ENCODE measurements at places on chromosomes 7 and 10.
A peak's percentile ranks its signal among the peaks of the same experiment; 100 is the strongest.

DNA sequence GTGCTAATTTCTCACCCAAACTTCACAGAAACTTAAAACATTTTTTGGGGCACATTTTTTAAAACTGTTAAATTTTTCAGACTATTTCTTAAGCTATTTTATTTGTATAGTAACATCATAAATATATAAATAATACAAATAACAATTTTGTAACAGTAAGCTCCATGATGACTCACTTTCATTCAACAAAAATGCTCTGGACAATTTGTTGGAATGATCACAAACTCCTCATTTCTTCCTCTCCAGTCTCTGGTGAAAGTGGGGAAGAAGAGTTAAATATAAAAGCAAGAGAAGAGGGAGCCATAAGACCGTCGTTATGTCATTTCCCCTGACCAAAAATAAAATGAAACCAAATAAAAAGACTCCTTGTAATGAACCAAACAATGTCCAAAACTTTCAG is 162.4 kb downstream of the AGMO start:
- peak; percentile 65 for DNase-seq

DNA sequence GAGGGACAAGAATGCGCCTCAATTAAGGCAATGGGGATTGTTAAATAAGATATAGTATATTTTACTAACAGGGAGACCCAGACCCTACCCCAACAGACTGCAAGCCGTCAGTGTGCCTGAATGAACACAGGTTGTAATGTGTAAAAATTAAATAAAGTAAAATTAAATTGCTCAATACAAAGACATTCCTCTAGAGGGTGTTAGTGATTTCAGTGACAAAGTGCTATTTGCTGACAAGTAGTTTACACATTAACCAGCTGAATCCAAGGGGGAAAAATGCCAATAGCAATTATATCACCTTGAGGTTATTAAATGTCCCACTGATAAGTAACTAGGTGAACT is 110.5 kb downstream of the EBF3 start:
- peak; percentile 12 for DNase-seq

DNA sequence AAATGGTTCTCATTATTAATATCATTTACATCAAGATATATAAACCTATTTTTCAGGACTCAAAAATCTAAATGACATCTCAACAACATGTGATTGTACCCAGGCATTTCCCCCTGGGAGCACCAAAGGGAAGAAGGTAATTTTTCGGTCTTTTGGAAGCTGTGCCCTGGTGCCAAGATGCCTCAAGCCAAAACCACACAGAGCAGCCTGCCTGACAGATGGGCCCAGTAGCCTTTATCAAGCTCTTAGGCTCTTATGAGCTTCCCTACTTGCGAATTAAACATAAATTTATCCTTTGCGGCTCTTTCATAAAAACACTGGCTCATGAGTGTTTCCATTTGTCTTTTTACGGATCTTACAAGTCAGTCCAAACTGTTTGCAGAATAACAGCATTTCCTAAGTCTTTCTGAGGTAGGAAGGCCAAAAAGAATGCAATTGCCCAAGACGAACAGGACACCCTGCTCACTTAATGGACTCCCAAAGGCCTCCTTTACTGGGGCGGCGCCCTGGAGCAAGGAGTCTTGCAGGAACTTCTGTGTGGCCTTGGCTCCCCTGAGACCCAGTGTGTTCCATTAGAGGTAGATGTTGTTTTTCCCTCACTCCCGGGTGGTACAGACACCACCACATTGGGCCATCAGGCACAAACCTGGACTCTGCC is 4.1 kb upstream of the RASSF4 start:
- no peak for DNase-seq

GRCh38 chr10:35324196-35324595 is 12.1 kb upstream of the CCNY start:
- DNase-seq = peak; percentile 54

DNA sequence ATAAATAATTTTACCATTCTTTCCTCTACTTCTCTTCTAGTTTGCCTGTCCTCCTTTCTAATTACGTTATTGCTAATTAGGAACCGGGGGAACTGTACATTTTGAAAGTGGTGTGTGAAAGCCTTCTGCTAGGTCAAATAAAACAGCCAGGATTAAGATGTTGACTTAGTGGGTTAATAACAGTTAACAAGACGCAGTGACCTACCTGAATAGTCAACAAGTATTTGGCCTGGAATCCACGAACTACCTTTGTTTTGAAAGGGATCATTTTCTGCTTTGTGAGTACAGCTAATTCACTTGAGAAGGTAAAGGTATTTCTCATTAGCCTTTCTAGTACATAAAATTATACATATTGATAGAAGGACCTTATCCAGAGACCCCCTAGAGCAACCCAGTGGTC is 139.9 kb downstream of the COL28A1 start:
- no peak for DNase-seq

- DNase-seq = peak; percentile 100
These were observed 289.6 kb upstream of the NFE2L3 start for GRCh38 chr7:25862261-25863004.

GRCh38 chr7:20233362-20233761 is 16.2 kb upstream of the MACC1 start:
- no peak for DNase-seq

DNA sequence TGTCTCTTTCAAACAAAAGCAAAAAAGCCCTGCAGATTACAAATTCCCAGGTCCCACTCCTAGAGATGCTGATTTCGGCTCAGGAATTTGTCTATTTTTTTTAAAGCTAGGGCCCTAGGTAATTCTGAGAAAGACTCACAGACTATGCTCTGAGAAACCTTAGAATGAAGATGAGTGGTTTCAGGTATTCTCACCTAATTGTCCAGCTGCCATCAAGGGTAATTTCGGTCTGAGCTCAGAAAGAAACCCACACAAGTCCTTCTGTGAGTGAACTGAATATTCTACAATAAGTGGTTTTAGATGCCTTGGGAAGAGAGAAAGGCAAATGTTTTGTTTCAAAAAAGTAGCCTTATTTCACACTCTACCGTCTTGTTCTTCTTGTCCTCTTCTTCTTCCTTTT is 45.7 kb downstream of the DCLRE1A start:
- DNase-seq = no peak

GRCh38 chr10:132549371-132549770 is 11.8 kb downstream of the INPP5A start:
- no peak for DNase-seq

GRCh38 chr7:23276376-23276775 is 22.8 kb upstream of the MALSU1 start:
- DNase-seq = no peak

DNA sequence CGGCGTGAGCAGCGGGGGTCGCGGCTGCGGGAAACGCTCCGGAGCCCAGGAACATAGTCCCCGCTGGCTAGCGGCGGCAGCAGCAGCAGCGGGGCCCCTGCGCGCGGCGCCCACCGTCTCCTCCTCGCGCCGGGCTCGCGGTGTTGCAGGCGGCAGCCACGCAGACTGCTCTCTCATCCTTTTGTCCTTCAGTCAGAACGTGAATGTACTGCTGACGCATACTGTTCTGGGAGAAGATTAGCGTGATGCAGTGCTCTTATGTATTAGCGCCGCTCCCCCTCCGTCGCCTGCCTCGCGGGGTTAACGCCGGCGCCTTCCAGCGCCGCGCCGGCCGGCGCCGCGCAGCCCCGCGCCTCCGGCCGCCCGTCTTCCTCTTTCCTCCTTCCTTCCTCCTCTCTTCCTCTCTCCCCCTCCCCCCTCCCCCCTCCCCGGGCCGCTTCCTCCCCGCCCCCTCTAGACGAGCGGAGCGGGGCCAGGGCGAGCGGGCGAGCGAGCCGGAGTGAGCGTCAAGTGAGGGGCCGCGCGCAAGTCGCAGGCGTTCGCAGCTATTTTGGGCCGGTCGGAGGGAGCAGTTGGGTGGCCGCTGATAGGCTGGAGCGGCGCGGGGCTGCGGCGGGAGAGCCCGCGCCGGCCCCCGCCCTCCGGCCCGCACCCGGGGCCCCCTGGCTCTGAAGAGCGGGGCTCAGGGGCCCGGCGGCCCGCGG is 816 bp upstream of the LRRC4 start:
- peak; percentile 93 for DNase-seq

DNA sequence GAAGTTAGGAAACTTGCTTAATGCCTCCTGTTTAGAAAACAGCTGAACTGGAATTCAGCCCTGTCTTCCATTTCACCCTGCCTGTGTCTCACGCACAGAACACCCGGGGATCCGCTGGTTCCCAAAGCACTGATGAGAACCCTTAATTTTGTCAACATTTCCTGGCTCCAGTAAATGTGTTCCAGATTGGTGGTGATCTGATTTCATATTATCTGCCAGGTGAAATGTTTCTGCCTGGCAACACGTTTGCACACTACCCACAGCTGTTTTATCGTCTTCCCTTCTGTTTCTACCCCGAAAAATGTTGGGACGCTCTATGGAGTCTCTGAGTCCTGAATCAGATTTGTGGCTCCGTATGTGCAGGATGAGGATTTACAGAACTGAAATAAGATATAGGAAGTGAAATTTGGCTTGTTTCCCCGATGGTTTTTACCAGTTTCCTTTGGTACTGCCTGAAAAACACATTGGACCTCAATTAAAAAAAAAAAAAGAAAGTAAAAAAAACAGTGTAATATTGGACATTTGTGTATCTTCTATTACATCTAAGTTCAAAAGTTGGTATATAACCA is 29.0 kb downstream of the MRC1 start:
- DNase-seq = no peak

GRCh38 chr7:42726066-42726785 is 185.6 kb downstream of the C7orf25 start:
- peak; percentile 67 for DNase-seq

GRCh38 chr10:58433571-58433970 is 48.4 kb downstream of the TFAM start:
- no peak for DNase-seq

DNA sequence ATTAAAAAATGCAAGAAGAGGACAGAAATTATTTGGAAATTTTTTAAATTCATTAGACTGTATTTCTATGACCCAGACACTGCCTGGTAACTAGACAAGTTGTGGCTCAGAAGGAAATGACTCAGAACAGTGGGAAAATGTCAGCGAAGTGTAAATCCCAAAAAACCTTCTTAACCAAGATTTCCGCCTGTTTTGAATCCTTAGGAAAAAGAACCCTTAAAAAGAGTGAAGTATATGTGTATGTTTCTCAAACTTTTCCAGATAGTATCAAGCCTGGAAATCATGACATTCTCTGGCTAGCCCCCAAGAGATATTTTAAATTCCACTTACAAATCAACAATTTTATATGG is 42.7 kb upstream of the PLXNA4 start:
- peak; percentile 71 for DNase-seq

- no peak for DNase-seq
These were observed 121.6 kb downstream of the LRRC18 start for GRCh38 chr10:48818081-48818480.

DNA sequence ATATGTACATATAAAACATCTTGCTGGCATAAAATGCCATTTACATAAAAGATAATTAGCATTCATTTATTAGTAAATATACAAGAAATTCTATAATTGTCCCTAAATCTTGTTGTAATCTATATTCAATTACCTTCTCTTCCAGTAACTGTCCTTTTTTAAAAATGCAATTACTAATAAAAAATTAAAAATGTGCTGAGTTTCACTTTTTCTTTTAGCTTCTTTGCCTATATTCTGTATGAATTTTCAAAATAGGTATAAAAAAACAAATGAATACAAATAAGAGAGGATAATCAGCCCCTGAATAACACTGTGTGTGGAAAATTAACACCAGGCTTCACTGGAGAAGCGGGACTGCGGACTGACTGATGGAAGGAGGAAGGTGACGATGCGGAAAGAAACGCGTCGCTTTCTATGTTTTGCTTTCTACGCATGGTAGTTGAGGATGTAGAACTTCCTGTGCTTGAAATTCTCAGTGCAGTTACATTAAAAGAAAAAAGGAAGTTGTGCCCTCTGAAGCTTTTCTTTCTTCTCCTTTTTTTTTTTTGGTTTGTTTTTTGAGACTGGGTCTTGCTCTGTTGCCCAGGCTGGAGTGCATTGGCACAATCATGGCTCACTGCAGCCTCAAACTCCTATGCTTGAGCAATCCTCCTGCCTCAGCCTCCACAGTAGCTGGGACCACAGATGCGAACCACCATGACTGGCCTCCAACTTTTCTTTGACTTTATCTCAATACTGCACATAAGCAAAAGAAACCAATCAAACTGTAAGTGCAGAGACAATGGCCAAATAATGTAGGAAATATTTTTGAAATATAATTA is 7.4 kb upstream of the ZMYND11 start:
- no peak for DNase-seq

DNA sequence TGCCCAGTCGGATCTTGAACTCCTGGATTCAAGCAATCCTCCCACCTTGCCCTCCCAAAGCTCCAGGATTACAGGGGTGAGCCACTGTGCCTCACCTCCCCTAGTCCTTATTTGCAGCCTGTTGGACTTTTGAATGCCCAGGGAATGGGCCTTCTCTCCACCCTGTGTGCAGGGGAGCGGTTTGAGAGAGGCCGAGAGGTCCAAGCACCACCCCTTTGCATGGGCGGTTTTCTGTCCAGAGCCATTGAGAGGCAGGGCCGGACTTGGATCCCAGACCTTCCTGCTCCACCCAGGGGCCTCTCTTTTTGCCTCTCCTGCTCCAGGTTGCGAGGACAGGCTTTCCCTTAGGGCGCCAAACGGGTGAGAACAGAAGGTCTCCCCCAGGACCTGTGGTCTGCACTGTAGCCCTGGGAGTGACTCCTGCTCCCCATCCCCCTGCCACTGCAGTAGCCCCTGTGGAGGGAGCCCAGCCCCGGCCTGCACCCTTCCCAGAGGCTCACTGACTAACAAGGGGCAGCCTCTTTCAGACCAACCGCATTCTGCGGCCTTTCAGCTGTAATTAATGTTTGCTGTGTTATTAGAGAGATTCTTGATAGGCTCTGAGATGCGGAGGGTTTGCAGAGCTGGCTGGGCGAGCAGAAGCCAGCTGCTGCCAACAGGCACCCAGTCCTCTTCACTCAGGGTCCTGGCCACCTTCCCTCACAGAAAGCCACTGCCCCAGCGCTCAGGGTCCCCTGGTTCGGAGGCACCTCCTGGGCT is 57.9 kb downstream of the ELFN1 start:
- no peak for DNase-seq

DNA sequence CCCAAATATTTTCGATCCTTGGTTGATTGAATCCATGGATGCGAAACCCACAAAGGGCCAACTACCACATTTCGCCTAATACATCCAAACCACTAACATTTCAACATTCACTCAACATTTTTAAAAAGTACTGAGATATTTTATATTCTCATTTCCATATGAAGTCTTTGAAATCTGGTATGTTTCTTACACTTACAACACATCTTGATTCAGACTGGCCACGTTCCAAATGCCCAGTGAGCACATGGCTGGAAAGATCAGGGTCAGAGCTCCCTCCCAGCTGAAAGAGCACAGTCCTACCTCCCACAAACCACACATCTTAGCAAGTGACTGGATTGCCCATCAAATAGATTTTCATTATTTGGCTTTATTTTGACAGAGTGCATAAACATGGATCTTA is 18.9 kb downstream of the NCAPG2 start:
- DNase-seq = peak; percentile 33

GRCh38 chr10:30207485-30208052 is 141.5 kb downstream of the MTPAP start:
- DNase-seq = peak; percentile 60

DNA sequence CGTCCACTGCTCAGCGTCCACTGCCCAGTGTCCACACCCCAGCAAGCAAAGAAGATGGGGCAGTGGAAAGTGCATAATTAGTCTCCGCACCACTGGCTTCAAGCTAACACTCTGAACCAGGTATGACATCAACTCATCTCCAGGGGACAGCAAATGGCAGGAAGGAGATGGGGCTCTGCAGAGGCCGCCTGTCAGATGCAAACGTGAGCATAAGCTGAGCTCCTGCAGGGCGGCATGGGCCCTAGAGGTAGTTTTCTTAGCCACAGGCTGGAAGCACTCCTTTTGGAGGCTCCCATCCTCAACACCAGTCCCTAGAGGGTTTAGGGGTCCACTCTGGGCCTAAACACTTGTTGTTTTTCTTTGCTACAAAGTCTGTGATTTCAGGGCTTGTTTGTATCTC is 335.8 kb upstream of the MKI67 start:
- no peak for DNase-seq

- no peak for DNase-seq
These were observed 46.3 kb downstream of the CDH23 start for GRCh38 chr10:71442859-71443570.
